ENCODE measurements at places on chromosomes 6 and 20.
A peak's percentile ranks its signal among the peaks of the same experiment; 100 is the strongest.

GRCh38 chr6:139676718-139677117 is 302.3 kb upstream of the CITED2 start:
- DNase-seq, result no peak

DNA sequence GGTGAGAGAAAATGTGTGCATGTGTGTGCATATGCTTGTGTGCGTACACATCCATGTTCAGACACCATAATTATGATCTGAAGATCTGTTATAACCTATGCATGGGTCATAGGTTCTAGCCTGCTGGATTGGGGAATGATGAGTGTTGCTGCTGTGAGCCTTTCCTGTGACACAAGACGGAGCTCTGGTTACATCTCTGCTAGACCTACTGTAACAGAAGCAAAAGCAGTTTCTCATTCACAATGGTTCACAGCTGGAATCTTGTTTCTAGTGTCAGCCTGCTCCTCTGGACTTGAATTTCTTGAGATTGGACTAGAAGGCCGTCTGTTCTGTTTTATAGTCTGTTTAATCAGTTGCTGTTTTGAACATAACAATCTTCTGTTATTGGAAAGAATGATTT is 40.1 kb downstream of the DEFB114 start:
- DNase-seq, result no peak

GRCh38 chr6:147855803-147856482 is 347.5 kb downstream of the SAMD5 start:
- DNase-seq, result no peak

DNA sequence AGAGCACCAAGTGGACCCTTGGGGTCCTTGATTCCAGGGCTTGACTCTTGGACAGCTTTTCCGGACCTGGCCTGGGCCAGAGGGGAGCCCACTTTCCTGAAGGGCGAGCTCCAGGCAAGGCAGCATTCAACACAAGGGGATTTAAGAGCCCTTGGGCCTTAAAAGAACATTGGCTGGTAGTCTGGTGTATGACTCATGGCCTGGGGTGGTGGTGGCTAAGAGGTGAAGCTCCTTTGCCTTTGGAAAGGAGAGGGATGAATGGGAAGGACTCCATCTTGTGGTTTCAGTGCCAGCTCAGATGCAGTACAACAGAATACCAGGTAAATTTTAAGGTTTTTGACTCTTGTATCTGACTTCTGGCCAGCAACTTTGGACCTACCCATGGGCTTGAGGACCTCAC is 760.7 kb downstream of the GRIK2 start:
- no peak for DNase-seq

DNA sequence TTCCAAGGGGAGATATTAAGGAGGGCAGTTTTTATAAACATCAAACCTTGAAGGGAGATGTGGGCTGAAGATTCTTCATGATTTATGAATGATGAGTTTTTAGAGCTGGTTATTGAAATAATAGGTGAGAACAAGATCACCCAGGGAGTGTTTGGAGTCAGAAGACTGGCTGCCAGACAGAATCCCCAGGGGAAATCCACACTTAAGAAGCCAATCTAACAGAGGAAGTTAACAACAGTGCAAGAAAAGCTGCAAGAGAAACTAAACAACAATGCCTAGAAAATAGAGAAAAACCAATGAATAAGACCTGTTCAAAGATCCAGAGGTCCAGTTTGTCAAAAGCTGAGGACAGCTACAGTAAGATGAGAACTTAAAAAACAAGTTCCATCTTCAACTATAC is 167.9 kb upstream of the MAN1A1 start:
- no peak for DNase-seq

GRCh38 chr20:59033093-59033492 is 958 bp upstream of the ATP5F1E start:
- DNase-seq, result no peak

DNA sequence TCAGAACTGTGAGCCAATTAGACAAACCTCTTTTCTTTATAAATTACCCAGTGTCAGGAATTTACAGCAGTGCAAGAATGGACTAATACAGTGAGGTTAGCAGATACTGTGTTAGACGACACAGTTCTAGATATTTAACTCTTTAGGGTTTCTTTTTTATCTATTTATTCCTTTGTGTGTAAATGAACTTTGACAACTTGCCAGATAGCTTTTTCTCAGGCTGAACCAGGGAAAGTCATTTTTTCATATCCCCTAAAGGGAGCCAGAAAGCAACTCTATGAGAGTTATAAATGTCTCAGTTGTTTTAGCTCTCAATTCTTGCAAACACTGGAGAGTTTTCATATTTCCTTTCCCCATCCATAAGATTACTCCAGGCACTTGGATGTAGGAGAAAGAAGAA is 277.3 kb downstream of the PHF3 start:
- no peak for DNase-seq

- no peak for DNase-seq
Measured at GRCh38 chr20:63134201-63134612, 81.7 kb downstream of the YTHDF1 start.

DNA sequence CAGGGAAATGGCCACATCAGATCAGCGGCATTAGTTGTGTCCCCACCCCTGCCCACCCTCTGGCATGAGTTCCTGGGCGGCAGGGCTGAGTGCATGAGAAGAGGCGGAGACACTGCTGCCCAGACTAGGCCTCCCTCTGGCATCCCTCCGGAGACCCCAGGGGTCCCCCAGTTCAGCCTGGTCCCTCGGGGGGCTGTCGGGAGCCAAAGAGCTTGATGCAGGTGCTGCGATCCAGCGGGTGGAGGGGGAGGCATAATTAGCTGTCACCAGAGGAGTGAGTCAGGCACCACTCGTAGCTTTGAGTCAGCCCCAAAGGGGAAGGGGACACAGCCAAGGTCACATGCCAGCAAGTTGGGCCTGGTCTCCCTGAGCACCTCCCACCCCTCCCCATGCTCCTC is 34.5 kb downstream of the DLGAP4 start:
- DNase-seq, result no peak

GRCh38 chr20:45872626-45873025 is 8.4 kb upstream of the ZSWIM1 start:
- DNase-seq, result no peak

DNA sequence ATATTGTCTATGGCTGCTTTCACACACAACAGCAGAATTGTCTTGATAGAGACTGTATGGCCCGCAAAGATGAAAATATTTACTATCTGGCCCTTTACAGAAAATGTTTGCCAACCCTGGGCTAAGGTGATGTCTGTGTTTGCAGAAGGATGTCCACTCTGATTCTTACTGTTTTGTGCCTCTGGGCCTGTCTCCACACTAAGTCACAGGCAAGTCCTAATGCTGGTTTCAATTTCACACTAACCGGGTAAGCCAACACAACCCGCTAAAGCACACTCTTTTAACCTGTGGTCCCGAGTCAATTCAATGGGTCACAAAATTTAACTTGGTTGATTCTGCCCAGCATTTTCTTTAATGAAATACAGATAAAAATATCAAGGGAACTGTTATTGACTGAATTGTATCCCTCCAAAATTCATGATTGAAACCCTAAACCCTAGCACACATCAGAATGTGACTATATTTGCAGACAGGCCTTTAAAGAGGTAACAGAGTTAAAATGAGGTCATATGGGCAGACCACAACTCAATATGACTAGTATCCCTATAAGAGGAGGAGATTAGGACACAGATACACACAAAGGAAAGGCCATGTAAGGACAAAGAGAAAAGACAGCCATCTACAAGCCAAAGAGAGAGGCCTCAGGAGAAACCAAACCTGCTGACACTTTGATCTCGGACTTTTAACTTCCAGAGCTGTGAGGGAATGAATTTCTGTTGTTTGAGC is 78.4 kb downstream of the FYN start:
- DNase-seq, result no peak

- no peak for DNase-seq
Measured at GRCh38 chr20:43901296-43901695, 13.4 kb upstream of the TOX2 start.

DNA sequence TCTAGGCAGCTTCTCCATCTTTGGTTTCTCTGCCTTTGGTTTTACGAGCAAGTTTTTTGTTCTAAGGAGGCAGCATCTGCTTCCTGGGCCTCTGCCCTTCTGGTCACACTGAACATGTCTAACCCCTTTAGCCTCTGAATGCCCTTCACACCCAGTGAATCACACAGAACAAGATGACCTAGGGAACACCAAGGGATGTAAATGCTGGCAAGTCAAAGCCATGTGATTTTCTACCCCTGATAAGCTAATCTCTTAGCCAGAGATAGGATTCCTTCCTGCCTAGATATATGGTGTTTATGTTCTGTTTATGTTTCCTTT is 7.2 kb upstream of the BPIFB6 start:
- DNase-seq, result no peak

DNA sequence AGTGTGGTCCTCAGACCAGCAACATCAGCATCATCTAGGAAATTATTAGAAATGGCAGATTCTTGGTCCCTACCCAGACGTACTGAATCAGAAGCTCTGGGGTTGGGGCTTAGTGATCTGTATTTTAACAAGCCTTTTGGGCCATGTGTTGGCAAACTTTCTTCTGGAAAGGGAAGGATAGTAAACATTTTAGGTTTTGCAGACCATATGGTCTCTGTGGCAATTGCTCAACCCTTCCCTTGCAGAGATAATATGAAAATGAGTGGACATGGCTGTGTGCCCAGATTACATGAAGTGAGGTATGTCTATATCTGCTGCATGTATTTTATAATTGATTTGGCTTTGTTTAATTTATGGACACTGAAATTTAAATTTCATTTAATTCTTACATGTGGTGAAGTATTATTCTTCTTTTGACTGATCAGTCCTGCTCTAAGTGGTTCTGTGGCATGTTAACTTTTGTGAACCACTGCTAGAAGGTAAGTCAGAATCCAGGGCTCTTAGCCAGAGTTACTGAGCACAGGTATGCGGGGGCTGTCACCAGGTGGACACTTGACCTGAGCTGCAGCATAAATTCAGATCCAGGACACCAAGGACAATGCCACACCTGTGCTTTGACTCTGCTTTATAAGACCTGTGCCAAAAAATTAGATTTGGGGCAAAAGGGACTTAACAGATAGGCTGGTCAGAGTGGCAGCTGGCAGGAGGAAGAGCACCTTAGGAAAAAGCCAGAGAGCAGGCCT is 43.2 kb downstream of the LY86 start:
- no peak for DNase-seq

- no peak for DNase-seq
Measured at GRCh38 chr6:14996892-14997291, 249.0 kb upstream of the JARID2 start.

- no peak for DNase-seq
Measured at GRCh38 chr6:164010441-164011103, 596.1 kb downstream of the QKI start.

DNA sequence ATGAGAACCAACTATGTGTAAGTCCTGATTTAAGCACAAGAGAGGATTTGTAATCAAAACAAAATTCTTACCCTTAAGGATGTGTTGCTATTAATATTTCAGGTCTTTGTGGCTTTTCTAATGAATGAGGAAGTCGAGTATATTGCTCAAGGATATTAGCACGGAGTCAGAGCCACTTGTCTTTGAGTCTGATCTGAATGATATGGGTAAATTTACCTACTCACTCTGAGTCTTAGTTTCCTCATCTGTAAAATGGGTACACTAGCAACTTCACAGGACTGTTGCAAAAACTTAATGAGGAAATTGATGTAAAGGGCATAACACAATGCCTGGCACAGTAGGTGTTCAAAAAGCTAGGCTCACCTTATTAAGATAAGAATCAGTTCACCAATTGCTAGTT is 30.0 kb upstream of the QKI start:
- DNase-seq, result no peak

DNA sequence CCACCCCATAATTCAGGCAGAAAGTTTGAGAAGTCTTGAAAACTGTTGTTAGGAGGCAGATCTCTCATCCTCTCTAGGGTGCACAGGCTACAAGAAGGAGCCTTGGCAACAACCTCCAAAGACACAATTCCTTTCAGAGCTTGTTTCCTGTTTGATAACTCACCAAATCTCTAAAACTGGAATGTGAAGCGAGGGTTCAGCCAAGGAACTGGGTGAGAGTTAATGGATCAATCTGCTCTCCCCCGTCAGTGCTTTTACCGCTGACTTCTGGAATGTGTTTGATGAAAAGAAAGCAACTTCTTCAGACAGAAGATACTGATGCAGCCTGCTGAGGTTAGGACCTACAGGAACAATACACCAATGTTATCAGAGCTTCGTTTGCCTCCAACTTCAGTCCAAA is 171.8 kb upstream of the BMP2 start:
- DNase-seq, result no peak

DNA sequence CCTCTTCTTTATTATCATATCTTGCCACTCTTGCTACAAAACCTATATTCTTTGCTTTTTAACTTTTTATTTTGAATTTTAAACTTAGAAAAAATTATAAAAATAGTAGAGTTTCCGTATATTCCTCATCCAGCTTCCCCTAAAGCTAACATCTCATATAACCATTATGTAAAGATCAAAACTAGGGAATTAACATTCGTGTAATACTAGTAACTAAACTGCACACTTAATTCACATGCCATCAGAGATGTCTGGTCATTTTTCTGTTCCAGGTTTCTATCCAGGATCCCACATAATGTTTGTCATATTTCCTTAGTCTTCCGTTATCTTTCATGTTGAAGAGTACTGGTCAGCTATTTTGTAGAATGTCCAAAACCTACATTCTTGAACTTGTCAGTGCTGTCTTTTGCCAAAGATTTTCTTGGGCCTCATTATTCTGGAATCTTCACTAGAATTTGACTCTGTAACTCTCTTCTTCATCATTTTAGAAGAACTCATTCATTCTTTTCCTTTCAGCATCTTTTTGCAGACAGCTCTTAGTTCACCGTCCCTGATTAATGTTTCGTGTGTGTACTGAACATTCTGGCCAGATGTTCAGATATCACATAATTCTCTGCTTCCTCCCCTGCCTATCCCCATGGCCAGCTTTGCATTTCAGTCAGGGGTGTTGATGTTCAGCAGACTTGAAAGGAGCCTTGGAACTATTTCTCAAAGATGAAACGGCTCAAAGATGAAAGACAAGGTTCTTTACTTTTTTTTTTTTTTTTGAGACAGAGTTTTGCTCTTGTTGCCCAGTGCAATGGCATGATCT is 9.4 kb downstream of the CTNNBL1 start:
- no peak for DNase-seq

- no peak for DNase-seq
Measured at GRCh38 chr6:123321020-123321419, 315.7 kb downstream of the TRDN start.

- DNase-seq, result peak; percentile 87
Measured at GRCh38 chr20:36573103-36573797, at the start of gene TGIF2. Gene TGIF2, plus strand, starts transcription at chr20:36573597. Its CDS starts 5,178 bp downstream, at chr20:36578775.

Measured in T-helper 1 cell (primary cell).